ENCODE measurements at places on chromosomes 5 and 9. TPM values are rescaled to one million over a fixed set of nuclear protein-coding genes. Genes with fewer than 3 reads are reported as not detected.

NTNG2 gene
- 1.9 TPM for total RNA-seq

DNA sequence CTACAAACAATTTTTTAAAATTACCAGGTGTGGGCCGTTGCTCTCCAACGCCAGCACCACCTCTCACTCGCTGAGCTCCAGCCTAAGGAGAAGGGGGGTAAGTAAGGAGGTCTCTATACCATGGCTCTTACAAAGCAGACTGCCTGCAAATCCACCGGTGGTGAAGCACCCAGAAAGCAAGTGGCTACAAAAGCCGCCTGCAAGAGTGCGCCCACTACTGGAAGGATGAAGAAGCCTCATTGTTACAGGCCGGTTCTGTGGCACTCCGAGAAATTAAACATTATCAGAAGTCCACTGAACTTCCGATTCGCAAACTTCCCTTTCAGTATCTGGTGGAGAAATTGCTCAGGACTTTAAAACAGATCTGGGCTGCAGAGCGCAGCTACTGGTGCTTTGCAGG lies 46.0 kb downstream of the CDO1 start:
- DNase-seq = no peak

PCDHGA4 gene
- total RNA-seq = 7.3 TPM

SHOC1 gene
- not detected for total RNA-seq

OR1J2 gene
- not detected for total RNA-seq

GRCh38 chr5:67281874-67282273 lies 85.3 kb upstream of the CD180 start:
- DNase-seq = no peak

DNA sequence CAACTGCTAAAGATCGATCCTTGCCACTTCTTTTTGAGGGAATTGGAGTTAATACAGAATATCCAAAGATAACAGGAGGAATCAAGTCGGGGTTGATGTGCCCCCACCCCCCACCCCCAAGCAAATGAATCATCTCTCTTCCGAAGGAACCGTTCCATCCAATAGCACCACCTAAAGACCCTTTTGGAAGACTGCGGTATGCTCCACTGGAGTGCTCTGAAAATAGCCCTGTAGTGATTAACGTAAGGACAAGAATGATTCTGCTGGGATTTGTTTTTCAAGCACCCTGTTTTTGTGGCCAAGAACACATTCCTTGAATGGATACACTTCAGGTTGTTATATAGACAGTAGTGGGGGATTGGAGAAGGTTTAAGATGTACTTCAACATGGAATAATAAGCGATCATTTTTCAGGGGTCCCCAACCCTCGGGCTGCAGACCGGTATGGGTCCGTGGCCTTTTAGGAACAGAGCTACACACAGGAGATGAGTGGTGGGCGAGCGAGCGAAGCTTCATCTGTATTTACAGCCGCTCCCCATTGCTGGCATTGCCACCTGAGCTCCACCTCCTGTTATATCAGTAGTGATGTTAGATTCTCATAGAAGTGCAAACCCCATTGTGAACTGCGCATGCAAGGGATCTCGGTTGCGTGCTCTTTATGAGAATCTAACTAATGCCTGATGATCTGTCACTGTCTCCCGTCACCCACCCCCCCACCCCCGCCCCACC lies 44.5 kb upstream of the TMEM252 start:
- no peak for DNase-seq

CCL28 gene
- 0.60 TPM for total RNA-seq

All from left ventricle myocardium inferior (tissue), 1 donor.